Right renal cortex interstitium (tissue), 3 donors: ENCODE measurements at places on chromosomes 5 and 9.

- no peak for DNase-seq
Measured at GRCh38 chr9:73880101-73880500, 617.0 kb upstream of the RORB start.

- no peak for DNase-seq
Measured at GRCh38 chr5:178416206-178416882, 173.8 kb downstream of the COL23A1 start.

- no peak for DNase-seq
Measured at GRCh38 chr5:143118222-143118621, 285.3 kb downstream of the NR3C1 start.

GRCh38 chr9:81832571-81833285 lies 95.5 kb upstream of the SPATA31D4 start:
- no peak for DNase-seq

DNA sequence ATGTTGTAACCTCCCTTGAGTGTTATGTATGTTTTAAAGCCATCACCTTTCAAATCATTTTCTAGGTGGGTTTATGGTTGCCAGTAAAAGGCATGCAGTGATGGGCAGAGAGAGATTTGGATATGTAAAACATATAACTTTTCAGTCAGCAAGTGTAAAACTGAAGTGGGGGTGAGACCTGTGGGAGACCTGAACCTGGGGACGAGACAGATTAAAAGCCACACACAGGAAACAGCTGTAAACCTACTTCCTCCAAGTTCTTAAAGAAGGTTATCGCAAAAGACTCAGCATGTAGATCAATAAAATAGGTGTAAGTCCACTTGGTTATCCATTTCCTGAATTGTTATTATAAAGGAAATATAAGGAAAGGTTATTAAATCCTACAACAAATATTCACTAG lies 76.6 kb downstream of the YIPF5 start:
- DNase-seq = no peak

DNA sequence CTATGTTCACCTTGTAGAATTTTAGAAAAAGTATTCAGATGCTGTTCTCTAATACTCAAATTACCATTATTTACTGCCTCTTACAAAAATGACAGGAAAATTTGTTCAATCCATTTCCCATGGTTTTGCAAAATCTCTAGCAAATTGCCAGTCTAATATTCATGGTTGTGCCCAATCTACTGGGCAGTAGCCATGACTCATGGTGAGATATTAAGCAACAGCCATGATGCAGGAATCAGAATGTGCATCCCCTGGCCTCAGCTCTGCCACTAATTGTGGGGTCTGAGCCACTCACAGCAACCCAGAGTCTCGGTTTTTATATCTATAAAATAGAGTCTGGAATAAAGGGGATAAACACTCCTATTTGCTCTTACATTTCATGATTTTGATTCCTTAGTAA lies 353.6 kb downstream of the DEPDC1B start:
- no peak for DNase-seq

- no peak for DNase-seq
Measured at GRCh38 chr5:53917826-53918225, 357.4 kb downstream of the NDUFS4 start.

GRCh38 chr9:98929895-98930341 lies 13.8 kb upstream of the COL15A1 start:
- DNase-seq = no peak

- no peak for DNase-seq
Measured at GRCh38 chr9:106643211-106643930, 219.6 kb upstream of the ZNF462 start.

DNA sequence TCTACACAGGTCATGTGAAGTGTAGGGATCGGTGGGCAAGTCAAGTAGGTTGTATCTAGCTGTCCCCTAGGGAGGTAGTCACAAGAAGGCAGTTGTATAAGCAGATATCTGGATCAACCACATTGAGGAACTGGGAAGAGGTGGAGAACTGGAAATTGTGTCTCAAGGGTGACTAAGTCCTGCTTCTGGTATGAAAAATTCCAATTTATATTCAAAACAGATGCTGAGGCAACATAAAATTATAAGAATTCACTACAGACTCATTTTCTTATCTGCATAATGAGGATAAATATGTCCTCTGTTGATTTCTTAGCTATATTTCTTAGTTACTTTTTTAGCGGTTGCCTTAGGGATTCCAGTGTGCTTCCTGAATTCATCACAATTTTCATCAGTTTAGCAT lies 46.8 kb downstream of the GALNT12 start:
- no peak for DNase-seq

GRCh38 chr9:20508242-20508641 lies 114.1 kb downstream of the MLLT3 start:
- DNase-seq = no peak

DNA sequence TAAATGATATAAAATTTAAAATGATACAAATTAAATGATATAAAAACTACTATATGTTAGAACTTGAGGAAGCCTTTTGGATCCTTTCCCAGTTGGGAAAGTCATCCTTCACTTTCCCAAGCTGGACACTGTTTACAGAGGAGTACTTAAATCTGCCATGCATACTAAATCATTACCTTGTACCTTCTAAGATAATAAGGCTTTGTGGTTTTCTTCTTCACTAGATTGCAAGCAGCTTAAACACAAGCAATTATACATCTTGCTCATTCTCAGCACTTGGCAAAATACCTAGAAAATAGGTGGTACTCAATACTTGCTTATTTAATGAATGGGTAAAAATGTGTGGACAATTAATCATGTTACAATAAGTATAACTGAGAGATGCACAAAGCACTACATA lies 666.8 kb downstream of the PTPRD start:
- DNase-seq = no peak

GRCh38 chr5:172902497-172903472 lies 56.4 kb upstream of the RPL26L1 start:
- no peak for DNase-seq

- DNase-seq = no peak
Measured at GRCh38 chr5:96816411-96816939, 8.7 kb upstream of the ERAP1 start.

DNA sequence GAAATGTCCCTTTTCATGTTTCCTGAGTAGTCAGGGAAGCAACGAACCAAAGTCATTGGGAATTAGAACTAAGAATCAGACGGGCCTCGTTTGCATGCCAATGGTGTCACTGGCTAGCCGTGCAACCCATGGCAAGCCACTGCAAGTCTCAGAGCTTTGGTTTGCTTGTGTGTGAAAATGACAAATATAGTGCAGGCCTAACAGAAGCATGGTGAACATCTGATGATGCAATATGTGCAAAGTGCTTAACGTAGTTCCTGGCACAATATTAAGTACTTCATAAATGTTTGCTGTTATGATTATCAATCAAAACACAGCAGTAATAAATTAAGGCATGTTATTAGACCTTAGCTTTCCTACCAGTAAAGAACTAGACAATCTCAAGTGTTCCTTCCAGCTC lies 118.0 kb upstream of the TRIM32 start:
- DNase-seq = no peak

DNA sequence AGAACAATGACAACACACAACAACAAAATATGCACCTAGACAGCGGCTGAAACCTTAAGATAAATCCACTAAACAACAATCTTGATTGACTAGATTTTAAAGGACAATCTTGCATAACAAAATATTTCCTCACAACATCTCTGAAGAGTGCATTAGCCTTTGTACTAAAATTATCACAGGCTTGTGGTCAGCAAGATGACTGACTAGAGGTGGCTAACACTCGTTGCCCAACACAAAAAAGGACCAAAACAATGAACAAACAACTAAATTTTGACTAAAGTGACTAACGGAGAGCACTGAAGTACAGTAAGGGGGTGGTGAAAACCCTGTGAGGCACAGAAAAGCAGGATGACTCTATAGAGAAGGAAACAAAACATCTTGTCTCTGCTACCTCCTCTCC lies 183.9 kb downstream of the BRINP1 start:
- DNase-seq = no peak

DNA sequence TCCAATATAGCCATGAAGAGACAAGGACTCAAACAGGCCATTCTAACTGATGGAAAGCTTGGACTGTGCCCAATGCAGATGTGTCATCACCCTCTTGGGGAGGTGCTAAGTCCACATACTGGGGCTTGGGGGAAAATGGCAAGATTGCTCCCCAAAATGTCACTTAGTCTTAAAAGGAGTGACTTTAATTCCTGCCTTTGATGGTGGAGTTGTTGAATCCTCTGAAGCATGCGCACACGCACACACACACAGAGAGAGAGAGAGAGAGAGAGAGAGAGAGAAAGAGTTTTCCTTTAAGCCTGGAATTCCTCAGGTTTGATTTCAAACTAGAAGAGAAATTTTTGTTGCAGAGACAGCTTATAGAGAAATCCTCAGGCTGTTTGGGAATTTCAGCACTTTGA lies 161.9 kb upstream of the GAS1 start:
- no peak for DNase-seq

GRCh38 chr5:175671013-175671412 lies 13.1 kb downstream of the HRH2 start:
- no peak for DNase-seq

GRCh38 chr9:29793970-29794369 lies 2220.7 kb upstream of the C9orf72 start:
- no peak for DNase-seq

DNA sequence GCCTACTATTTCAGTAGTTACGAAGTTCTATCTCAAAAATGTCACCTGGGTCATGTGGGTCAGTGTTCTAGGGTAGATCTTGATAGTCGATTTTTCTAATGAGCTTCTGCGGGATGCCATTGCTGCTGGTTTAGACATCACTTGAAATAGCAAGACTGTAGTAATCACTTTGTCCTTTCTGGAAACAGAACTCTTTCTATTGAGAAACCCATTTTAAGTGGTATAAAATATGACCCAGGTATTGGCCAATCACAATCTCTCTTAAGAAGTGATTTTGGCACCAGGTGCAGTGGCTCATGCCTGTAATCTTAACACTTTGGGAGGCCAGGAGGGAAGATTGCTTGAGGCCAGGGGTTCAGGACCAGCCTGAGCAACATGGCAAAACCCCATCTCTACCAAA lies 17.6 kb downstream of the ARRDC3 start:
- no peak for DNase-seq

DNA sequence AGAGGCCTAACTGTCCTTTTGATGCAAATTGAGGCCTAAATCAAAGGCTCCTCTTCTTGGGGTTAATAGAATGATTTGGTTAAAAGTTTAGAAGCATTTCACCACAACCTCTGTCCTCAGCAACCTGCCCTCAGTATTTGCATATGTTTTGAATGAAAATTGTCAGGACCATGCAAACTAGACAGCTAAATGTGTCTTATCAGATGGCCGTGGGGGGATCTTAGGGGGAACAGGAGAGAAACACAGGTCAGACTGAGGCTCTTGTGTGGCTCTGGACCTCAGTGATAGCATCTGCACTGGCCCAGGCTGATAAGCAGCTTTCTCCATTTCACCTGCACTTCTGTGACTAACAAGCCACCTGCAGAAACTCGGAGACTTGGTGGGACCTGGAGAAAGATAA lies 49.0 kb downstream of the FOXI1 start:
- DNase-seq = no peak

DNA sequence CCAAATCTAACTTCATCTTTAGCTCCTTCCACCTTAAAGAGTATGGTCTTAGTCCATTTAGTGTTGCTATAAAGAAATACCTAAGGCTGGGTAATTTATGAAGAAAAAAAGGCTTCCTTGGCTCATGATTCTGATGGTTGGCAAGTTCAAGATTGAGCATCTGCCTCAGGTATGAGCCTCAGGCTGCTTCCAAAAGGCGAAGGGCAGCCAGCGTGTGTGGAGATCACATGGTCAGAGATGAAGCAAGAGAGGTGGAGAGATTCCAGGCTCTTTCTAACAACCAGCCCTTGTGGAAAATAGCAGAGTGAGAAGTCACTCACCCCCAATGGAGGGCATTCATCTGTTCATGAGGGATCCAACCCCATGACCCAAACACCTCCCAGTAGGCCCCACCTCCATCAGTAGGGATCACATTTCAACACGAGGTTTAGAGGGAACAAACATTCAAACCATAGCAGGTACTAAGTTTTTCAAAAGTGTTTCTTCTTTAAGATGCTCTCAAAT lies 225.9 kb downstream of the SGCD start:
- no peak for DNase-seq

- DNase-seq = no peak
Measured at GRCh38 chr5:6659941-6660684, 26.9 kb downstream of the SRD5A1 start.

- no peak for DNase-seq
Measured at GRCh38 chr5:175354964-175355363, 89.0 kb downstream of the DRD1 start.

- DNase-seq = no peak
Measured at GRCh38 chr5:173410459-173411233, 82.4 kb upstream of the STC2 start.

DNA sequence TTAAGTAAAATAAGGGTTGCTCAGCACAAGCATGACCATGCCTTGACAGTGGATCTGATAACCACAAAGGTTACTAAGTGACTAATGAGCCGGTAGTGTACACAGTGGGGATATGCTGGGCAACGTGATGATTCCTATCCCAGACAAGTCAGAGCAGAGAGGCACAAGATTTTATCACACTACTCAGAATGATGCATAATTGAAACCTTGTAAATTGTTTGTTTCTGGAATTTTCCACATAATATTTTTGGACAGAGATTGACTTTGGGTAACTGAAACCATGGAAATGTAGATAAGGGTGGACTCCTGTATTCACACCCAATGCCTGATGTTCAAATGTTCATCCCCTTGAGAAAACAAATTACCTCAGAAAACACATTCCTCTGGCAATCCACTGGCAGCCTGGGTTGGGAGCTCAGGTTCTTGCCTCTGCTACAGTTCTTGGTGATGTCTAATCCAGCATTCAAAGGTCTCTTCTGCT lies 16.2 kb upstream of the ERAP1 start:
- DNase-seq = no peak

DNA sequence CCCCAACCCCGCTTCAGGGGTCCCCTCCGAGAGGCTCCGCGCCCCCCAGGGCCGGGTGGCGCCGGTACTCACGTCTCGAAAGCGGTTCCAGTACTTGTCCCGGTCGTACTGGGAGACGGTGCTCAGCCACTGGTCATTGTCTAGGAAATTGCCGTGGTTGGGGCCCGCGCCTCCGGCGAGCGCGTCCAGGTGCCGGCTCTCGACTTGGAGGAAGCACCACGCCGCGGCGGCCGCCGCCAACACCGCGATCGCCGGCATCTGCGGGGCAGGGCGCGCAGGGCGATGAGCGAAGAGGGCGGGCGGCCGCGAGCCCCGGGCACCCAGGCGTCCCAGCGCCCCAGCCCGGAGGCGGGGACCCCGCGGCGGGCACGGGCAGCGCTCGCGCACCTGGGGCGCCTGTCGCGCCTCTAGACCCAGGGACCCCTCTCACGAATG lies 808 bp downstream of the SPOCK1 start:
- no peak for DNase-seq

DNA sequence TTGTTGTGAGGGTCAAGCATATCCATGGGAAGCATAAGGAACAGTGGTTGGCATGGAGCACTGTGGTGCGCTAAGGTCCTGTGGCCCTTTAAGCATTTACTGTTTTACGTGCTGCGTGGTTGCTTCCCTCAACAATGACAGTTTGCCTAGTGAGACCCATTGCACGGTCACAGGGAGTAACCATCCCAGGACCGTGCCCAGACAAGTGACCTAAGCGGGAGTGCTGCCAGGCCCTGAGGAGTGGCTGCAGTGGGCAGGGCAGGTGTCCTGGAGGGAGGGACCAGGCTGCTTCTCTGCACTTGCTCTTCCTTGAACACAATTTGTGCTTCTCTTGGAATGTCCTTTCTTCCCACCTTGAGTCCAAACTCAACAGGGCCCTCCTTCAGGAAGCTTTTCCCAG lies 64.6 kb downstream of the RGS3 start:
- no peak for DNase-seq

- no peak for DNase-seq
Measured at GRCh38 chr5:154194345-154195329, 4.1 kb downstream of the GALNT10 start.

- DNase-seq = no peak
Measured at GRCh38 chr9:13873203-13873602, 440.7 kb downstream of the NFIB start.
